ENCODE measurements at places on chromosomes 4 and X.

GRCh38 chrX:141936080-141936479, 32.4 kb downstream of the MAGEC1 start:
- DNase-seq: no peak

DNA sequence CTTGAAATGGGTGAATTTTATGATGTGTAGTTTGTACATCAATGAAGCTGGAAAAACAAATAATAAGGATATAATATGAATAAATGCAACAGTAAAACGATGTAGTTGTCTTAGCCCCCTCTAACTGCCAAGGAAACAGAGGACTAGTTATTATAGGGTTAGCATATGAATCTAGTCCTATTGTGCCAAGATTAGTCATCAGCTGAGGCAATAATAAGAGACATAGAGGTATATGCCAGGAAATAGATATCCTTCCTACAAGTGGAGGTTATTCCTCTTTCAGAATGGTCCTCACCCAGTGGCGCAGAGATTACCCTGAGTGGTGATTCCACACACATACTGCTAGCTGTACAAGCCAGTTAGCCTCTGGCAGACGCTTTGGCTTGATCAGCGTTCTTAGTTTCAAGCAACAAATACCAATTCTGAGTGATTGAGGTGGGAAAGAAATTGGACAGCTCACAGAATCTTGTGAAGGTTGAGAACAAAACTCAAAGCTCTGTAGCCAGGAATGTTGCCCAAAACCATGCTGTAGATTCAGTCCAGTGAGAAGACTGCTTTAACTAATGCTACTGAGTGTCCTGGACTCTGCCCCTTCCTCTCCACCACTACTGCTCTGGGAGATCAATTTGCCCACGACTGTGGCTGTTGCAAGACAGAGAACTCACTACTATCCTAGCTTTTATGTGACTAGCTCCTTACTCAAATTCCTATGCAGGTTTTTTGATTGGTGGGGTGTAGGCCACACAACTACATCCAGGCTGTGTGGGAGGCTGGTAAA, 27.0 kb upstream of the ZNF280C start:
- DNase-seq: no peak

DNA sequence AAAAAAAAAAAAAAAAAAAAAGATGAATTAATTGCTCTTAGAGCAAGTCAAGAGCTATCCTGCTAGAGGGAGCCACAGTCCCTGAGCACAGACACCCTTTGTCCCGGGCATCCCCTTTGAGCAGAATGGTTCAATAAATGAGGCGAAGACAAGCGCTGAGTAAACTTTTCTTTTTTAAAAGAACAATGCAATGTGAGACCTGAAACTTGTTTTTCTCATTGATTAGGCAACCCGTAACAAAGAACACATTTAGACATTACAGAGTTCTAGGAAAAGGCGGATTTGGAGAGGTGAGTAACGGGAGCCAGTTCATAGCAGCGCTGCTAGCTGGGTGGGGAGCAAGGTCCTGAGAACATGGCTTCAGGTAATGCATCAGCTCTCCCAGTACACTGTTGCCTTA, 46.1 kb downstream of the GRK4 start:
- no peak for DNase-seq

- no peak for DNase-seq
Observed at GRCh38 chr4:41679991-41680390, 68.5 kb downstream of the PHOX2B start.

DNA sequence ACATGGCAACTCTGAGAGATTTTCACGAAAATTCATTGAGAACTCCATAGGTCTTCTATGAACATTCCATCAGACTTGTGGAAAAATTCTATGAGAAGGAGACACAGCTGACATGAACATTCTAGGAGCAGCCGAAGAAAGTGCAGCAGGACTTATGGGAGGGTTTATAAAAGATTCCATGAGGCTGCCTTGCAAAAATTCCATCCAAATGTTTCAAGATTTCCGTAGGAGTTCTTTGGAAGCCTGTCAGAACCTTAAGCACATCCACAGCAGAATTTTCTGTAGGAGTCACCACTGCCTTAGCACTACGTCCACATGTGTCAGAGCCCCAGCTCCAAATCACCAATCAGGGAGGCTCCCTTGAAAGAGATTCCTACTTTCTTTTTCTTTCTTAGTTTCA, 67.0 kb upstream of the MSX1 start:
- no peak for DNase-seq

DNA sequence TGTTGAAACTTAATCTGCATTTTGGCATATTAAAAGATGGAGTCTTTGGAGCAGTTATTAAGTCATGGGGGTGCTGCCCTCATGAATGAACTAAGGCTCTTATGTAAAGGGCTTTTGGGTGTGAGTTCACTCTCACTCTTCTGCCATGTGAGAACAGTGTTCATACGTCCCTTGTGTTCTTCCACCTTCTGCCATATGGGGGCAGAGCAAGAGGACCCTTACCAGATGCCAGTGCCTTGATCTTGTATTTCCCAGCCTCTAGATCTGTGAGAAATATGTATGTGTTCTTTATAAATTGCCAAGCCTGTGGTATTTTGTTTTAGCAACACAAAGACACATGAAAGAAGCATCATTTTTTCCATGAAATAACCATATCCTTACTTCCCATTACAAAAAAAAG, 213.9 kb downstream of the SPOCK3 start:
- DNase-seq: no peak

DNA sequence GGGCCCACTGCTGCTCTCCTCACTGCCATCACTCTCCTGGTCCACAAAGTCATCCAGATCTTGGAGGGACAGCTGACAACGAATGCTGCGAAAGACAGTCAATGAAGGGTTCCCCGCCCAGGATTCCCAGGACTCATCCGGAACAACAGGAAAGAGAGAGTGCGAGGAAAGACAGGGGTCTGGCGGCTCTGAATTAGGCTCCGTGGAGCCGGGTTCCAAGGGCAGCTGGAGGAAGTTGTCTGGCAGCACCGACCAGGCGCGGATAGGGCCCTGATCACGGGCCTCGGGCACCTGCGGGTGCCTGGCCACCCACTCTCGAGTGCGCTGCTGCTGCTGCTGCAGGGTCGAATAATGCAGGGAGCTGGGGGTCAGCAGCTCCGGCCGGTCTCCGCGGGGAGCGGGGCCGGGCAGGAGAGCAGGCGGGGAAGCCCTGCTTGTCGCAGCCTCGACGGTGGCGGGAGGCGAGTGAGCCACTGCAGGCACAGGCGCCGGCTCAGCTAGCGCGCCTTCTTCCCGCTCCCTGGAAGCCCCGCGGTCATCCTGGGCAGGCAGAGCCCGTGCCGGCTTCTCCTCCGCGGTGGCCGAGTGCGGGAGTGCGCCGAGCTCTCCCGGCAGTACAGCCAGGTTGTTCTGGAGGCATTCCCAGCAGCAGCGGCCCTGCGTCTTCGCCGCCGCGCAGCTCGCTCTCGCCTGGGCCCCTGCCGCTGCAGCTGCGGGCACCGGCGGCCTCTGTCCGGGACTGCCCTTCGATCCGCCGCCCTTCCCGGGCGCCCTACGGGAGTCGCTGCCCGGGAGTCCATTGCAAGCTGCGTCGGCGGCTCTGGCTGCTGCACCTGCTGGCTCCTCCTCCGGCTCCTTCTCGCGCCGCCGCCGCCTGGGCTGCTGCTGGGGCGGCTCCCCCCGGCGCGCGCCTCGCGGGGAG, 1.1 kb downstream of the SOWAHB start:
- no peak for DNase-seq

DNA sequence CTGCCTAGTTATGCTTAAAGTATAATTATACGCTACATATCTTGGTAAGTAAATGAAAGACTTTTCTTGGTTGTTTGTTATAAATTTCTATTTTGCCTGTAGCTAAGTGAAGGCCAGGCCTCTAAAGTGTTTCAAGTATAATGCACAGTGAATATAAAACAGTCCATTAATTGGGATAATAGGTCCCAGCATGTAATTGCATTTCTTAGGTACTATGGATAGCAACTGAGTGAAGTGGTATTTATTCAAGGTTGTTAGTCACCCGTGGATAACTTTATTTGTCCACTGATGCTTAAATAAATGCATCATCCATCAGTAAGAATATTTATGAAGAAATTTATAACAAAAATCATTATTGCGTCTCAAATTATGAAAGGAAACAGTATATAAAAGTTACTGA, 59.1 kb downstream of the TEX13C start:
- DNase-seq: no peak

DNA sequence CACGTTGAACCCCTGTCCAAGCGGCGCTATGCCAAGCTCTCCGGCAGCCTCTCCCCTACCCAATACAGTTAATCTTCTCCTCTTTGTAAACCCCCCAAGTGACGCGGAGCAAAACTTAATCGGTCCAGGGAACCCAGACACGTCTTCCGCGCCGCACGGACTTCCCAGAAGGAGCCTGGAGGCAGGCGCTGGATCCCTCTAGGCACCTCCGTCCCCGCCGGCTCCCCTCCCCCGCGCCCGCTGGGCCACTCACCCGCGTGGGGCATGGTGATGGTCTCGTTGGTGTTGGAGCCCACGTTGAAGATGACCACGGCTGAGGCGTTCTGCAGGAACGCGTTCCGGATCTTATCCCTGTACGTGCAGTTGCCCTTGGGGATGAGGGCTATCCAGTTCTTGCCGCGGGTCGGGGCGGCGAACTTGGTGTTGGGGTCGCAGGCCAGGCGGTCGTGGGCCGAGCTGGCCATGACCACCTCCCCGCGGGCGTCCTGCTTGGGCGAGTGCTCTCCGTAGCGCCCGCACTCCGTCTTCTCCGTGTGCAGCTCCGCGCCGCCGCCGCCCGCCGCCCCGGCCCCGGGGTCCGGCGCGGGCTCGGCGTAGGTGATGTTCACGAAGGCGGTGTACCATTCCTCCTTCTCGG, 1.1 kb downstream of the RNF150 start:
- peak; percentile 48 for DNase-seq

DNA sequence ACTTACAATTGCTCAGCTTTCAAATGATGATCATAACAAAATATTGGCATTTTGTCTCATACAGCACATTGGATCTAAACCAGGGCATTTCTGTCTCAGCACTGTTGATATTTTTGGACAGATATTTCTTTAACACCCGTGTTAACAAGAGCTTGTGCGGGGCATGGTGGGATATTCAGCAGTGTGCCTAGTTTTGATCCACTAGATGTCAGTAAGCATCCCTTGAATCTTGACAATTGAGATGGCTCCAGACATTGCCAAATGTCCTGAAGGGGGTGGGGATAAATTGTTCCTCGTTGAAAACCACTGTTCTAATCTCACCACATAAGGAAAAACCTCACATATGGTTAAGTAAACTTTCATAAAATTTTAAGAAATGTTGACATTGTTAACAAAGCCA, 806.3 kb downstream of the STIM2 start:
- no peak for DNase-seq

DNA sequence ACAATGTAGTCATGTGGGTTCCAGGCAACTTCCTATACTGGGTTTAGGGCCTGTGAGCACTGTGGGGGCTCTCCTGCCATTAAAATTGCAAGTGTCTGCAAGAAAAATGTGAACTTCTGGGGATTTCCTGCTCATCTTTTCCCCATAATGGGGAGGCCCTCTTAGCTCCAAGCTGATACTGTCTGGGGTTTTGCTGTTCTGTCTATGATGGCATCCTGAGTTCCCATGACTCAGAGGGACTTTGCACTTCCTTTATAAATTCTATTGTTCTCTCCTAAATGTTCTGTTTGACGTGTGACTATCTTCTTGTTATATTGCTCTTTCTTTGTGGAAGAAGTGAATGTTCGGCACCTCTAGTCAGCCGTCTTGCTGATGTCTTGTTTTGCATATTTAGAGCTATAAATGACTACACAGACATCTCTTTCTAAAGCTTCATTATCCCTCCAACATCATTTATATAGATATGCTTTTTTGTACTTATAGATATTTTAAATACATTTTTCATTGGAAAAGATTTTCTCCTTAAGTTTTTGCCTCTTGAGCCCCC, 465.8 kb downstream of the NAF1 start:
- no peak for DNase-seq

DNA sequence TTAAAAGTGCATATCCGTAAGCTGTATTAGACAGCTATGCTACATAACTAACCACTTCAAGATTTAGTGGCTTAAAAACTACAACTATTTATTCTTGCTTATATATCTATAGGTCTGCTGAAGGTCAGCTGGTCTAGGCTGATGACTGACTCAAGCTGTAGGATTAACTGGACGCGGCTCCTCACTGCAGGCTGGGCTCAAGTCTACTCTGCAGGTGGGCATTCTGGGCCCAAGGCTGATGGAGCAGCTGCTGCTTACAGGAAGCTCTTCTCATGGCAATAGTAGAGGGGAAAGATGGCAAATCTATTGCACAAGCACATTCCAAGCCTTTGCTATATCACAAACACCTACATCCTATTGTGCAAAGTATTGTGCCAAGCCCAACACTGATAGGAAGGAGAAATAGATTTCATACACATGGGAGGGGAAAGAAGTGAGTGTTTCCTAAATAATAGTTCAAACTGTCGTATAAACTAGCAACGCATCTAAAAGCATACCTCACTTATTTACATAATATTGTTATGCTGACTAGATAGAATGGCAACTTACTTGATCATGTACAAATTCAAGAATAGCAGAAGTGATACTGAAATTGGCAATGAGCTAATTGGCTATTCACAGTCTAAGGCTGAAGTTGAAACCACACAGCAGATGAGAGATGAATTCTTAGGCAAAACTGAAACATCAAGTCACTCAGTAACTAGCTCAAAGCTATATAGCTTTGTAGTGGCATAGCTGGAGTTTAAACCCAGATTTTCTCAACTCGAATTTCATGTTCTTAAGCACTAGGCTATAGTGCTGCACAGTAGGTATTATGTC, 263.8 kb downstream of the NKX6-1 start:
- no peak for DNase-seq

- DNase-seq: no peak
Observed at GRCh38 chr4:48028696-48029095, 12.1 kb downstream of the NIPAL1 start.

DNA sequence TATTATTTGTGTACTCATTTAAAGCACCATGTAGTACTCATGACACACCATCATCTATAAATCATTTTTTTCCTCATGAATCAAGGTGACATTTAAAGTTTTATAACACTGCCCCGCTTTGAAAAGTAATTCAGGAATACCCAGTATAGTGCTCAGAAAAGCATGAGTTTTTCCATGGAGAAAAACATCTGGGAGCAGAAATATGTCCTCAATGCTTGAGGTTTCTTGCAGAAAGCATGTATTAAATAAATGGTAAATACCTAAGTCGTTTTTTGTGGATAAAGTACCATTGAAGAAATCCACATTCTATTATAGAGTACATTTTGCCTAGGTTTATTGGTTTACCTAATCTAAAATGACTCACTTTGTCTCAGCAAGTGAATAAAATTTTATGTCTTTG, 66.2 kb downstream of the UBA6 start:
- DNase-seq: no peak

GRCh38 chr4:88897180-88897579, 159.8 kb downstream of the FAM13A start:
- DNase-seq: no peak

GRCh38 chrX:13598877-13599276, 29.5 kb downstream of the EGFL6 start:
- DNase-seq: no peak

DNA sequence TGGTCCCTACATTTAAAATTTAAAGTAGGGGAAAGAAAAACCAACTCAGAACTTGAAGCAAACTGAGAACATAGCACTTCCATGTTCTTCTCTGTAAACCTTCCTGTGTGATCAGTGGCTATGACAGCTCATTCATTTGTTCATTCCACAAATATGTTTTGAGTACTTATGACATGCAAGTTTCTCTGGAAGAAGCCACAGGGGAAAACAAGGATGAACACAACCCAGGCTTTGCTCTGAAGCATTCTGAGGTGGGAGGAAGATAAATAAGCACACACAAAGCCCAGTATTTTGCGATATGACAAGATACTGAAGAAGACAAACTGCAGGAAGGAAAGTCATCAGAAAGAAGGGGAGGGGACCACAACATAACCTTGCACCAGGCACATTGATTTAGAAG, 96.4 kb downstream of the CHIC2 start:
- DNase-seq: no peak

GRCh38 chrX:11287505-11287904, 5.7 kb upstream of the AMELX start:
- no peak for DNase-seq

All from right renal pelvis (tissue), 4 donors.